ENCODE measurements at places on chromosomes 11 and 22.

GRCh38 chr11:108369064-108369463 lies 98.3 kb downstream of the C11orf65 start:
- DNase-seq: no peak

DNA sequence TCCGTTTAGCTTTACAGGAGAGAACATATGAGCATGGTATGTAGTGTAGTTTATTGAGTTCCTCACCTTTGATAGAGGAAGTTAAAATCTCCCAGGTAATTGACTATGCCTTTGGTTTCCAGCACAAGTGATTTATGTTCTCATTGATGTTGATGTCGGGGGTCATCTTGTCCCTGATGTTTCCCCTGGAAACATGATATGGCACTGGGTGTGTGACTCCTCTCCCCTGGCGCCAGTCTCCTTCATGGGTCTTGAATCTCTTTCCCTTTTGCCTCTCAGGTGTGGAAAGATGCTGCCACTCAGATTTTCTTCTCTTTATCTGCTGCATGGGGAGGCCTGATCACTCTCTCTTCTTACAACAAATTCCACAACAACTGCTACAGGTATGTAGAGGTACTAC lies 28.3 kb downstream of the SLC6A5 start:
- DNase-seq: no peak

DNA sequence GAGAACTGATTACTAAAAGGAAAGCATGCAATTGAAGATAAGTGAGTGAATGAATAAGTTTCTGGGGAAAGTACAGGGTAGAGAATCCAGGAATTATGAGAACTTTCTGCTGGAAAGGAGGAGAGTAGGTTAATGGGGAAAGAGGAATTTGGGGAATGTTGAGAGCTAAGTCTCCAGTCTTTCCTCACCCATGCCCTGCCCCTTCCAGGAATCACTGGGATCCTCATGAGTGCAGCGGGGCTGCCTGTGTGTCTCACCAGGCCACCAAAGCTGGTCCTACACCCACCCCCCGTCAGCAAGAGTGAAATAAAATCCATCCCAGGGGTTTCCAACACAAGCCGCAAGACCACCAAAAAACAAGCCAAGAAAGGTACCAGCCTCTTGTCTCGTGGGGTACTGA lies 17.0 kb downstream of the DTX4 start:
- DNase-seq: peak; percentile 44

- DNase-seq: peak; percentile 55
These were observed 48.5 kb downstream of the GUCY1A2 start for GRCh38 chr11:106969644-106970355.

DNA sequence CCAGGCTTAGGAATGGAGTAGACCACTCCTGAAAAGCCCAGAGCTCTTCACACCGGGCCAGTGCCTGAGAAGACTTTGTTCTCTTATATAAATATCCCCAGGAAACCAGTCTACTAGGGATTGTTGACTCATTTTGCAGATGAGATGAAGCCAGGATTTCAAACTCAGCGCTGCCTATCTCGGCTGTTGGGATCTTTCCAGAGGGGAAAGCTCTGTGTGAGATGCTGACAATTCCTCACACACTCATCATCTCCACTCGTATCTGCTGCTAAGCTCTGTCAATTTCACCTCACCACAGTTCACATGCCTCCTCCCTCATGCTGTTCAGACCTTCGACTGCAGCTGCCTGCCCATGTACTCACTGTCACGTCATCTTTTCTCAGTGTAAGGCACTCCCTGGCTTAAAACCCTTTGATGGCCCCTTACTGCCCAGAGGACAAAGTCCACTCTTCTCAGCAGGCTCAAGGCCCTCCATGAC lies 12.5 kb downstream of the USH1C start:
- DNase-seq: peak; percentile 26

DNA sequence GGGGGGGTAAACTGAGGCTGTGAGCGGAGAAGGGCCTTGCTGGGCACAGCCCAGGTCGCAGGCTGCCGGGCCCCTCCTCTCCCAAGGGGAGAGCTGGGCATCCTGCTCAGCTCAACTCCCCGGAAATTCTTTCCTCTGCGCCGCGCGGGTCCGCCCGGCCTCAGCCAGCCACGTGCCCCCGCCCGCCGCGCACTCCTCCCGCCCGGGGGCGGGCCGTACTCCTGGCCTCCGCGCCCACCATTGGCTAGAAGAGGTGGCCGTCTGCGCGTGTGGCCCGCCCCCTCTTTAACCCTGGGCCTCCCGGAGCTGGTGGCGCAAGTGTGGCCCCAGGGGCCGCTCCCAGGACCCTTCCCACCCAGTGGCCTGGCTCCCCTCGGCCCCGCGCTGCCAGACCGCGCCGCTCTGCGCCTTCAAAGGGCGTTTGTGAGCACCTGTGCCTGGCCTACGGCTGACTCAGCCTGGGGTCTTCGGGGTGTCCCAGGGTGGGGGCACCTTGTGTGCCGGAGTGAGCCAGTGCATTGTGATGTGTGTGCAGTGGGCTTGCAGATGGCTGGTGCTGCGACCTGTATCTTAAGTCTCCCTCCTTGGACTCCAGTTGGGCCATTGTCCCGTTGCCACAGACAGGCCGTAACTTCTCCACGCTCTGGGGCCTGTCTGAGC lies 2.0 kb downstream of the MRGPRF start:
- peak; percentile 86 for DNase-seq

DNA sequence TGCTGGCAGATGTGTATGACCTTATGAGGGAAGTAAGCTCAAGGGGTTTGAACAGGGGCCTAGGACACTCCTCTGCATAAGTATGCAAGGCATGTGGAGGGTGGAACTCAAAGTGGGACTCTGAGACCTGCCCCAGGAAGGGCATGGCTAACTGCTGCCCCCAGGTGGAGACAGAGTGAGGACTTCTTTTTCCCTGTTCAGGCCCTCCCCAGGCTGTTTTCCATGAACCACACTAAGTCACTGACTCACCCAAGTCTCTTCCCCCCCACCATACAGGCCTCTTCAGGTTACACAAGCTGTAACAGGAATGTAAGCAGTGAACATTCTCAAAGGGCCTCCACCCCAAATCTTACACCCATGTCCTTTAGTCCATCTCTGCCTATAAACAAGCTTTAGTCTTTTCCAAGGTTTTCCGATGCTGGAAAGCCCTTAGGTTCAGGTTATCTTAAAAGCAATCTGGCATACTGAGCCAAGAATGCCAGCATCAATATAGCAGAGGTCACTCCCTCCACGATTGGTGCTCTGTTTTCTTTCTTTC lies 13.1 kb downstream of the EEF1G start:
- DNase-seq: peak; percentile 97

DNA sequence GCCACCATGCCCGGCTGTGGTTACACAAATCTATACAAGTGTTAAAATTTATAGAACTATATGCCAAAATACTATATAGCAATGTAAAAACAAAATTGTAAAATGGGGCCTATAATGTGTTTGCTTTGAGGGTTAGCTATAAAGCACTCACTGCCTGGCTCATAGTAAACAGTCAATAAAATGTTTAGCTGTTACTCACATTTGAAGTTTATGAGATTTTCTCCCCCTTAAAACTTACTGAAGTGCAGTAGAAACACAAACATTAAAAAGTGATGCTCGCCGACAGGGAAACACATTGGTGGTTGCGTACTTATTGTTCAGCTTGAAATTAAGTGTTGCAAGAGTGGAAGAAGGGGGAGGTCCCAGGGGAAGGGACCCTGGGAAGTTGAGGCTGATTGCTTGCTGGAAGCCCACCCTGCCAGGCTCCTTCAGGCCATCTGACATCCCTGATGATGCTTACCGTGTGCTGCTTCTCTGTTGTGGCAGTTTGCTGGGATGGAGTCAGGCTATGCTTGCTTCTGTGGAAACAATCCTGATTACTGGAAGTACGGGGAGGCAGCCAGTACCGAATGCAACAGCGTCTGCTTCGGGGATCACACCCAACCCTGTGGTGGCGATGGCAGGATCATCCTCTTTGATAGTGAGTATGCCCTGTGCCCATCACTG lies 52.1 kb downstream of the KREMEN1 start:
- no peak for DNase-seq

DNA sequence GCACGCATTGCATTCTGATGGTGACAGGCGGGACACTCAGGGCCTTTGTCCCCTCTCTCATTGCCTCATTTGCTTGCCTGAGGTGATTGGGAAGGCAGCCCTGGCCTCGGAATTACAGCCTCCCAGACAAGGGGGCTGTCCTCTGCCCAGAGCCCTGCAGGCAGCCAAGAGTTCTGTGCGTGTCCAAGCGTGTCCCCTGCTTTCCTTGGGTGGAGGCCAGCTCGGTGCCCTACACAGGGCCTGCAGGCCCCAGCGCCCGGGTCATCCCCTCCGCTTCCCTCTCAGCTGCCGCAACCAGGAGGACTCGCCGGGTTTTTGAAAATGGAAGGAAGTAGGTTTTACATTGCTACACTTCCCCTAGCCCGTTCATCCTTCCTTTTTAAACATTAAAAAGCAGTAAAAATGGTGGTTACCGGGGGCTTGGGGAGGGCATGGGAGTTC lies 1.9 kb downstream of the GRAMD4 start:
- DNase-seq: no peak

- no peak for DNase-seq
These were observed 109.2 kb upstream of the TRPC6 start for GRCh38 chr11:101692980-101693379.

DNA sequence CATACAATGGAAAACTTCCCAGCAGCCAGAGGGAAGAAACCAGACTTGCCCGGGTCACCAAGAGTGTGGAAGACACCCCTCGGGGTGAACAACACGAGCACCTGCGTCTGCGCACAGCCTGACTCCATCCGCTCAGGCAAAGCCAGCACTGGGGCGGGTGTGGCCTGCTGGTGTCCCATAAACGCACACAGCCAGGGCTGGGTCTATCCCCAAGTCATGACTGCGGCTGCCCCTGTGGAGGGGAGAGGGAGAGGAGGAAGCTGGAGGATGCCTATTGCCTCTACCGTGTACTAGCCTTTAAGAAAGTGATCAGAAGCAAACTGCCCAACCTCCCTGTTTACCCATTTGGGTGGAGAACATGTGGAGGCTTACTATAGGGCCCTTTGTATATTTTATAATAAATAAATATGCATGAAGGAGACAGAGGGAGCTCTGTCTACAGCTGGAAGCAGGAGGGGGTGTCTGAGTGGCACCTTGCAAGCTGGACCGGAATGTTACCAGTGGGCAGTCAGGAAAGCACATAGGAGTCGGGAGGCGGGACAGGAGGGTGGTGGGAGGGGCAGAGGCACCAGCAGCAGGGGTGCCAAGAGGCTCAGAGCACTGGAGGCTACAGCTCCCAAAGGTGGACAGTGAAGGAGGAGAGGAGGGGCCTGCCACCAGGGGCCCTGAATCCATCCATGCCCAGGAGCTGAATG lies 79.6 kb downstream of the PHF21B start:
- no peak for DNase-seq

GRCh38 chr22:42814215-42814614 lies 42.9 kb downstream of the ARFGAP3 start:
- no peak for DNase-seq

GRCh38 chr11:59263225-59263894 lies 50.6 kb upstream of the MPEG1 start:
- DNase-seq: no peak

DNA sequence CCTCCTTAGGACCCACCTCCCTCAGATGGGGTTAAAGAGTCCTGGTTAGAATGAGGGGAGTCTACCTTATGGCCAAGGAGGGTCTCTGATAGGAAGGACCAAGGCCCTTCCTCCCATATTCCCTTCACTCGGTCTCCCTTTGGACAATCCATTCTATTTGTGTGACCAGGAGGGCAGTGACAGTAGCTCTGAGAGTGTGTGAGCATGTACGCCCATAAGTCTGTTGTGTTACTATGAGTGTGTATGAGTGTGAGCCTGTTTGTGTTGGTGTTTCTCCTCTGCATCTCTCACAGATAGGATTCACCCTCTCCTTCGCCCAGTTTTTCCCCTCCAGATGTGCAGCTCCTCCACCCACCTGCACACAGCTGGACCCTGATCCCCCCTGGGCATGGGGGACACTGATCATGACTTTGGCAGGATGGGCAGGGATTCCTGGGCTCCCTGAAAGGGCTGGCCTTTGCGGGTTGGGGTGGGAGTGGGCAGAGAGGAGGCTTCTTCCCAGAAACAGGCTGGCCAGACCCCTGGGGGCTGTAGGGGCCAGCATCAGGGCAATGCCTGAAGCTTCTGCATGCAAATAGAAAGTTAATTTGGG lies 14.5 kb downstream of the PHLDB1 start:
- DNase-seq: no peak

DNA sequence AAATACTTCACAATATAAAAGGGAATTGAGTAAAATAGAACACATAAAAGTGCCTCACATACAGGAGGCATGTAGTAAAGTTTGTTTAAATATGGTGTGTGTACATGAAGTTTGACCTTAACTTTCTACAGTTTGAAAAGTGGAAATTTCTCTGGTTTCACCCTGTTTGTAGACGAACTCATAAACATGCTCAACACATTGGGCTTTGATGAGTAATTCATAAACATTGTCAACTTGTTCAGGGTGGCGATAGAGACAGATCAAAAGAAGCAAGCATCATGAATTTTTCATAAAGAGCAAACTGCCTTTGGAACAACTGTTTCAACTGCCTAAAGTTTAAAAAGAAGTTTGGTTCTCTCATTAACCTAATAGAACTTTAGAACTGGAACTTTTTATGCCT lies 9.1 kb downstream of the SLN start:
- no peak for DNase-seq

- no peak for DNase-seq
These were observed 2.7 kb downstream of the NLRP6 start for GRCh38 chr11:280706-281485.

DNA sequence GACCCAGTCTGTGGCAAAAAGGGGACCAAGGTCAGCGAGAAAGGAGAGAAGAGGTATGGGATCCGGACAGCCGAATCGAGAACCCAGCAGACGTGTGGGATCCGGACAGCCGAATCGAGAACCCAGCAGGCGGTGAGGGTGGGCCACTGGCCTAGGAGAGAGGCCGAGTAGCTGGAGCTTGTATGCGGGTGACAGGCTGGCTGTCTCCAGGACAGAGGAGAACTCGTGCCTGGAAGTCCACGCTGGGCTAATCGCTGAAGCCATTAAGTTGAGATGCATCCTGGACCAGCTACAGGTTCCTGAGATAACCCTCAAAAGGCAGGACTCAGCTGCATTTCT lies 6.0 kb downstream of the CERK start:
- DNase-seq: no peak

GRCh38 chr11:30171661-30172060 lies 59.2 kb upstream of the FSHB start:
- DNase-seq: no peak

DNA sequence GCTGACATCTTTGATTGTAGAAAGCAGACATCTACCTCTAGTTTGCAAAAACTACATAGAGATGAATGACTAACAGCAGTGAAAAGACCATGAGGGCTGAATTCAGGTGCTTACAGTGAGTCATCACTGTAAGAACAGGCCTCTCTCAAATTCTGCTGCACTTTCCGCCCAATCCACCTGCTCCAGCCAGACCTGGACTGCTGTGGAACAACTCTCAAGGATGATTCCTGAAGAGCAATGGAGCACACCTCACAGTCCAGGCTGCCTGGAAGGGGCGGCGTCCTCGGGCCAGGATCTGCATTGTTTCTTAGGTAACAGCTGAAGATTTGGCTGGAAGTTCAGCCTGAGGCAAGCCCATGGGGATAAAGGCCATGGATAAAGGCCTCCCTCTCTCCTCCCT lies 15.1 kb downstream of the APOL2 start:
- no peak for DNase-seq

GRCh38 chr11:9787260-9787659 lies 123.4 kb downstream of the SWAP70 start:
- DNase-seq: no peak
